ENCODE measurements at places on chromosomes 11 and 22.

GRCh38 chr11:128417607-128418324, 169.6 kb downstream of the ETS1 start:
- DNase-seq: no peak

DNA sequence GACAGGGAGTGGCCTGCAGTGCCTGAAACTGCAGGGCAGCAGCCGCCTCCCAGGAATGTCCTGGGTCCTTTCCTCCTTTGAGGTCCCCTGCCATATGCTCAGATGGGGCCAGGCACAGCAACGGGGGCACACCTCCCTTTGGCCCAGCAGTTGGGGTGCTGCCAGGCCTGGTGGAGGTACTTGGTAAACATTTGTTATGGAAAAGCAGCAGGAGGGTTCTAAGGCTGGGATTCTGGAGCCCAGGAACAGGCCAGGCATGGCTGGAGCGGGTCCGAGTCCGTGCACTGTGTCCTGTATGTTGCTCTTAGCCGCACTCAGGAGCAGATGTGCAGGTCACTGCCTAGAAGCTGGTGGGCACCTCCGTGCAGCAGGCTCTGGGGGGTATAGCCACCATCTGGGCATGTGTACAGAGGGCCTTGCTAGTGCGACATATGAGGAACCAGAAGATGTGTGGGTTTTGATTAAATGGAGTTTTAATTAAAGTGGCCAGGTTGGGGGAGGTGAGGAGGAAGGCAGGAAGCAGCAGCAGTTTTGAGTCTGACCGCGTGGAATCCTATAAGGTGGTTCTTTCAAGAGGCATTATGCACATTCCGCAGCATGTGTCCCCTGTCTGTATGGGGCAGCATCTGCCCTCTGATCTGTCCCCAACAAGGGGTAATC, 1.5 kb downstream of the ADORA2A start:
- no peak for DNase-seq

- no peak for DNase-seq
Observed at GRCh38 chr11:44029977-44030911, 17.5 kb upstream of the ACCSL start.

DNA sequence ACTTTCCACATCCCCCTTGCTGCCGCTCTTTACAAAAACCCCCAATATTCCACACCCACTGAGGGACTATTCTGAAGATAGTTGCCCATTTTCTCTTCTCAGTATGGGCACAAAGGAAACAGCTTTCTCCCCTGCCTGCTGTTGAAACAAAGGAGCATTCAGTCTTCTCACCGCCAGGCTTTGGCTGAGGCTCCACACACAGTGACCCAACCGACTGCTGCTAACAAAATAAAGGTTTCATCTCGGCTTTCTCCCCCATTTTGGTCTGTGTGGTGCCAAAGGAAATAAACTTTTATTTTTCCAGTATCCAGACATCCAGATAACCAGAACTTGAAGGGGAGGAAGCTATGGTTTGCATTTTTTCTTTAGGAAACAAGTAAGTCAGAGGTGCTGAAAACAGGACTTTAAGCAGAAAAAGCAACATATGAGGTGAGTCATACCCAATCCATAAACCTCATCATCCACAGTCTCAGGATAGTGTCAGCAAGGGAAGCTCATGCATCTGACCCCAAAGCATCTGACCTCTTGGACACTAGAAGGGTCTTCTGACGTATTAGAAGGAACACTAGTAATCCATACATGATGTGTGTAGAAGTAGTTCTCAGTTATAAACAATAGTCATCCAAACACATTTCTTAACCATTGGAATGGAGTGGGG, 6.4 kb downstream of the CLMP start:
- DNase-seq: no peak

DNA sequence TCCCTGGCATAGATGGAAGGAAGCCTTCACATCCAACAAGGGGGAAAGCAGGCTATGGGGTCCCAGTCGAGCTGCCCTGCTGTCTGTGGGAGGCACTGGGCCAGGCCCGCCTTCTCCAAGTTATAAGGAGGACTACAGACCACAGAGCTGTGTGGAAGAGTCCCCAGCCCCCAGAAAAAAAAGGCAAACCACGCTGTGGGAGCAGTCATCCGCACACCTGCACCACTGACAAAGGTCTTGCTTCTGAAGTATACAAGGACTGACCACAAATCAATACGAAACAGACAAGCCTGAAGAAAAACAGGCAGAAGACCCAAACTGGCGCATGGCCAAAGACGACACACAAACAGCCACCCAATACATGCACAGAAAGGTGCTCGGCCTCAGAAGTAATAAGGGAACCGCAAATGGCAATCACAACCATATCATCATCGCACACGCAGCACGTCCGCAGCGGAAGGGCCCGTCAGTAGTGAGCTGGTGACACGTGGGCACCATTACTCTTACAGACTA, 384.1 kb downstream of the CTTN start:
- DNase-seq: no peak
